GM13976 (cell line): ENCODE measurements at places on chromosomes 3 and 15.

GRCh38 chr3:98048586-98048985, 13.5 kb upstream of the GABRR3 start:
- no peak for DNase-seq

- DNase-seq, result no peak
Measured at GRCh38 chr3:188236271-188236670, 82.3 kb downstream of the LPP start.

- no peak for DNase-seq
Measured at GRCh38 chr3:188417271-188417696, 263.3 kb downstream of the LPP start.

GRCh38 chr3:129276385-129276784, 2.3 kb upstream of the HMCES start:
- DNase-seq, result peak; percentile 83

DNA sequence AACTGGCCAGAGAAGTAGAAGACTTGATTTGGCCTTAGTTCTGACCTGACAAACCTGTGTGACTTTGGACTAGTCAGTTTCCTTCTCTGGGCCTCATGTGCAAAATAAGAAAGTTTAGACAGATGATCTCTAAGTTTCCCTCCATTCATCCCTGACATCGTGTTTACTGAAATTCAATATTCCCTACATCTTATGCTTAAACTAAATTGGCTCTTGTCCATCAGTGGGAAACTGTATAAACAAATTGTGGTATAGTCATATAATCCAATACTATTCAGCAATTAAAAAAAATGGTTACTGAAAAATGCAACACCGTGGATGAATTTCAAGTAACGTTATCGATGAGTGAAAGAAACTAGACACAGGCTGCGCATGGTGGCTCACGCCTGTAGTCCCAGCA, 64.4 kb upstream of the HRH1 start:
- DNase-seq, result no peak

- no peak for DNase-seq
Measured at GRCh38 chr15:30041868-30042267, 40.9 kb upstream of the GOLGA8J start.

GRCh38 chr15:57273402-57273801, 102.9 kb upstream of the CGNL1 start:
- DNase-seq, result no peak

- no peak for DNase-seq
Measured at GRCh38 chr15:90261811-90262210, 3.7 kb upstream of the NGRN start.

DNA sequence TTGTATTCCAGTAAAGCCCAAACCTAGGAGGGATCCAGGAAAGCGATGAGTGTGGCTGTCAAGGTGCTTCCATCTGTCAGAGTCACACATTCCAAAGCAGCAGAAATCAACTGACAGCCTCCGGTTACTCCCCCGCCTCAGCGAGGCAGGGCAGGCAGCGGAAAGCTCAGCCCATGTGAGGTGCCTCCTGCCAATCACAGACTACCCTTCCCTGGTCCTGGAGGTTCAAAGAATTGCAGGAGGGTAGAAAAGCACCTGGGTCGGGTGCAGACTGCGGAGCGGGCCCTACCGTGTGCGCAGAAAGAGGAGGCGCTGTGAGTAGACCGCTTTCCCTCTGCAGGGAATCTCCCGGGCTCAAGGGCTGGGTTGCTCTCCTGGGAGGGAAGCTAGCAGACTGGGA, at the start of gene UPK1B:
Gene UPK1B (plus strand): TSS at position 274 of the 400 bp plus-strand sequence. CDS start 13,144 bp downstream, outside the sequence.
- DNase-seq, result no peak

DNA sequence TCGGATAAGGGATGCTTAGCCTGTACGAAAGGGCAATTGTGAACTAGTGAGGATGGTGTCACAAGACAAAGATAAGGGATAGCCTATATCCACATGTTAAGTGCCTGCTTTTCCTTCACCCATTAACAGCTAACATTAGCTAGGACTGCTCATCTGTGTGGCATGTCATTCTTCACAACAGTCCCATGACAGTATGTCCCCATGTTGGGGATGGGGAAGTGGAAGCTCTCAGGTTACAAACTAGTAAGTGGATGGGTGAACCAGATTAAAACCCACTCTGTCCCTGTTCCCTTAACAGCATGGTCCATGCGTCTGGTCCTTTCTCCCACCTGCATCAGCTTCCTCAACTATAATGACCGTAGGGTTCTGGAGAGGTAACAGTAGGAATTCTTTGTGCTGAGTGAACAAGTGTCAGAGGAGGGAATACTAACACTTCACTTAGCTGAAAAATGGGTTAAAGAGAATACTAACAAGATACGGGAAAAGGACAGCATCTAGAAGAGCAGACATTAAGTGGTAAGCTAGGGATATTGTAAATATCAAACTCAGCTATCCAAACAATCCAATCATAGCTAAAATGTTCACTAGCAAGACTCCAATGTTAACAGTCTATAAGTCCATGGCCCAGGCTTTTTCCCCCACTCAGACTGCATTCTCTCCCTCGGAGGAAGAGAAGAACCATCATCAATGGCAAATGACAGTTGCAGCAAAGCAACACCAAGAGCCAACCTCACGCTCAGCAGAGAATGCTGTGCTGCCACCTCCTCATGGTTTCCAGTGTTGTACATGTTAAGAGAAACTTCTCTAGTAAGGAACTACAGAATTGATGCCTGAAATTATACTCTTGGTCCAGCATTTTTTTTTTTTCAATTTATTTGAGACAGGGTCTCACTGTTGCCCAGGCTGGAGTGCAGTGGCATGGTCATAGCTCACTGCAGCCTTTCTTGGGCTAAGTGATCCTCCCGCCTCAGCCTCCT, 5.0 kb downstream of the RPLP1 start:
- DNase-seq, result no peak
